Urothelium cell line (cell line): ENCODE measurements at places on chromosomes 3 and 15.

- DNase-seq: no peak
These were observed 76.9 kb downstream of the CTNNB1 start for GRCh38 chr3:41276191-41276590.

GRCh38 chr3:177585271-177585670 lies 388.0 kb upstream of the TBL1XR1 start:
- DNase-seq: no peak

DNA sequence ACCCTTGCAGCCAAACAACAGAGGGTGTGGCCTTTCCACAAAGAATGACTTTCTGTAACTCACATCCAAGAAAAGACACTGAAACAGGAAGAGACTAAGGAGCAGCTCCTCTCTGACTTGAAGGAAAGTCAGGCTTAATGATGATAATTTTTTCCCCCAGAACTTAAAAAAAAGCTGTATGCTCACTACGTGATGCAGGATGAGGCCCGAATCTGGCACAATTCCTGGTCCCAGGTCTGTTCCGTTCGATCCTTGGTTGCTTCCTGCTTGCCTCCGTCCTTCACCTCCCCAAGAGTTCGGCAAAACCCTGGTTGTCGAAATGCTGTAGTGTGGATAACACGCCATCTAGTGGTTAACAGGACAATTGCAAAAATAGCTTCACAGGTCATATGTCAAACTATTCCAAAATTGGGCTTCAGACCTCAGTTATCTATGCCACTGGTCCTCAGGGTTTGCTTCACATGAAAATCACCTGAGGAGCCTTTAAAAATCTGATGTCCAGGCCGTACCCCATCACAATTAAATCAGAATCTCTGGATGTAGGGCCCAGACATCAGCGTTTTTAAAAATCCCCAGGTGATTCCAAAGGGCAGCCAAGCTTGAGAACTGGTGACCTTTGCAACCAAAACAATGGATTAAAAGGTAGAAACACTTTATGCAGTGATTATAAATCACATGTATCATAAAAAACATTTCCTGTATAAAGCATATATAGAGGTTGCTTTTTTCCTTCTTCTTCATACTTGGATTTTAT lies 28.1 kb upstream of the SYNM start:
- peak; percentile 79 for DNase-seq

- peak; percentile 39 for DNase-seq
These were observed 393.6 kb downstream of the OTOL1 start for GRCh38 chr3:161890147-161890625.

GRCh38 chr15:79394231-79394630 lies 37.9 kb upstream of the MINAR1 start:
- no peak for DNase-seq

GRCh38 chr15:42032376-42033213 lies 11.8 kb upstream of the PLA2G4E start:
- DNase-seq: no peak

DNA sequence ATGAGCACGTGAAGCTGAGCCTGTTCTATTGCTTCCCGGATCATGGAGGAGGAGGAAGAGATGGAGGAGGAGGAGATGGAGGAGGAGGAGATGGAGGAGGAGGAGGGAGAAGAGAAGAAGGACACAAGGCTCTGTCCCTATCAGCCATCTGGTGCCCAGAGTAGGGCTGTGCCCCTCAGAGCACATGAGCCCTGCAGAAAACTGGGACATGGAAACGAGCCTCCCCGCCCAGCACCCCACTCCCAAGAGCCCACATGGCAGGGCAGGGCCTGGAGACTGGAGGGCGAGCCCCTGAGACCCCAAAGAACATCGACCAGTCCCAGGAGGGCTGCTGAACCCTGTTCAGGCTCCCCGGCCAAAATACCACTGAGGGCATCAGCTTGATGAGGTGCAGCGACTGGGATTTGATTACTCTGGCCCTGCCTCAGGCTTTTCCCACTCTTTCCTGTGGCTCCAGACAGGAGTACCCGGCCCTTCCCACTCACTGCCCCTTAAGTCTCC lies 285.6 kb downstream of the UACA start:
- DNase-seq: no peak

GRCh38 chr15:101162701-101163483 lies 89.0 kb downstream of the CHSY1 start:
- DNase-seq: no peak

GRCh38 chr15:77140220-77140619 lies 69.3 kb upstream of the TSPAN3 start:
- no peak for DNase-seq

DNA sequence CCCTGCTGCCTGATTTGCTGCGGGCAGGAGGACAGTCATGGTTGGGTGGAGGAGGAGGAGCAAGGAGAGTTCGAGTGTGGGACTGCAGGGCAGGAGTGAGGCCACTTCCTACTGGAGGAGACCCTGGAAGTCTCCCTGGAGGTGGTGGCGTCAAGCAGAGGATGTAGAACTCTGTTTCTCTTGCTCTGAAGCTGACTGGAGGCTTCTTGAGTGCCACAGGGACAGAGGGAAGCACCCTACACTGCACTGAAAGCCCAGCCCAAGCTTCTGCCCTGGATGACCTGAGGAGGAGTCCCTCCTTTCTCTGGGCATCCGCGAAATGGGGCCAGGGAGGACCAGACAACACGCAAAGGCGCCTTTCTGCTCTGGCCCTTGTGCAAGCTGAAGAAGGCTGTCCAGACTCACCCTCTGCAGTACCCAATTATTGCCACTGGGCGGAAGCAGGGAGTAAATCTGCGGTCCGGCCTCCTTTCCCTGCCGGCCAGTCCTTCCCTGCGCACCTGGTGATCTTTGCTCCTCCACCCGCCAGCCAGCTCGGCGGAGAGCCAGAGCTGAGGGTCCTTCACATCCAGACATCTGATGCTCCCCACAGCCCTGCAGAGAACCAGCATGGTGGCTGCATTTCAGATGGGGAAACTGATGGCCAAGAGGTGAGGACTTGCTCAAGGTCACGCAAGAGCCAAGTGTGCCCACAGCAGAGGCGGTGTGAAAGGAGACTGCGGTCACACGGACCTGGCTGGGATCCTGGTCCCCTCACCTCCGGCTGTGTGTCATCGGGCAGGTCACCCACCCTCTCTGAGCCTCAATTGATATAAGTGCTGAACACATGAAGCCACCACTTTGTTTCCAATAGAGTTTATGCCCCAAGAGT lies 207.1 kb downstream of the TBC1D2B start:
- peak; percentile 81 for DNase-seq

DNA sequence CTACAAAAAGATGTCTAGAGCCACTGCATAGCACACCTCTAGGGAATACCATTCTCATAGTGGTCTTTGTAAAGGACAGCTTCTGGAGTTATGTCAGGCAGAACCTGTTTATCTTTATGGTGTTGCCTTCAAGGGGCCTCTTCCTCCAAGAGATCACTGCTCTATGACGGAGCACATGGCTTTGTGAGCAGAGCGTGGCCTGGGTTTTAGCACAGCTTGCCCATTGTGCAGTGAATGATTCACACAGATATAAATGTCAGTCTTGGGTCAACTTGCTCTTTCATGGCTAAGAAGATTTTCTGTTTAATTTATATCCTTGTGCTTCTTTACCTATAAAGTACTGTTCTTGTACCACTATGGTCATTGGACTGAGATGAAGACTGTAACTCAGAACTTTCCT lies 41.5 kb upstream of the RBMS3 start:
- no peak for DNase-seq

GRCh38 chr3:128873244-128874022 lies 6.0 kb upstream of the ACAD9 start:
- no peak for DNase-seq

DNA sequence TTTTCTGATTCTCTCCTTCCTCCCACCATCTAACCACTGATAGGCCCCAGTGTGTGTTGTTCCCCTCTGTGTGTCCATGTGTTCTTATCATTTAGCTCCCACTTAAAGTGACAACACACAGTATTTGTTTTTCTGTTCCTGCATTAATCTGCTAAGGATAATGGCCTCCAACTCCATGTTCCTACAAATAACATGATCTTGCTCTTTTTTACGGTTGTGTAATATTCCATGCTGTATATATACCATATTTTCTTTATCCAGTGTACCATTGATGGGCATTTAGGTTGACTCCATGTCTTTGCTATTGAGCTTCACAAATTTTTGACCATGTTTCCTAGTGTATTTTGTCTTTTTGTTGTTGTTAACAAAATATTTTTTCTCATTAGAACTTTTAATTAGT lies 30.6 kb downstream of the VEPH1 start:
- DNase-seq: no peak

- DNase-seq: no peak
These were observed 52.2 kb upstream of the POLR2M start for GRCh38 chr15:57654153-57654852.

GRCh38 chr3:77682162-77682561 lies 642.3 kb downstream of the ROBO2 start:
- no peak for DNase-seq

DNA sequence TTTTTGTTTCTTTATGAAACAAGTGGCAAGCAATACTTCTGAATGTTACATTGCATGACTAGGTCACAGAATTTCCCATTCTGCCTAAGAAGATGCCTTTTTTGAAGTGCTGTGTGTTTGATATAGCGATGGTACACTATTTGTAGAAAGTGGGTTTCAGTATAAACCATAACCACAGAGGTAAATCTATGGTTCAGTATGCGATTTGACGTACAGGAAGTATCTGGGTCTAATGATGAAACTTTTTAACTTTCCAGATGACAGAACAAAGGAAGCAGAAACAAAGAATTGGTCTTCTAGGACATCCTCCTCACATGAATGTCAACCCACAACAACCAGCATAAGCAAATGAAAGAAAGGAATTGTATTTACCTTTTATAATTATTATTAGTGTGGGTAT lies 133.4 kb upstream of the BHLHE40 start:
- no peak for DNase-seq

DNA sequence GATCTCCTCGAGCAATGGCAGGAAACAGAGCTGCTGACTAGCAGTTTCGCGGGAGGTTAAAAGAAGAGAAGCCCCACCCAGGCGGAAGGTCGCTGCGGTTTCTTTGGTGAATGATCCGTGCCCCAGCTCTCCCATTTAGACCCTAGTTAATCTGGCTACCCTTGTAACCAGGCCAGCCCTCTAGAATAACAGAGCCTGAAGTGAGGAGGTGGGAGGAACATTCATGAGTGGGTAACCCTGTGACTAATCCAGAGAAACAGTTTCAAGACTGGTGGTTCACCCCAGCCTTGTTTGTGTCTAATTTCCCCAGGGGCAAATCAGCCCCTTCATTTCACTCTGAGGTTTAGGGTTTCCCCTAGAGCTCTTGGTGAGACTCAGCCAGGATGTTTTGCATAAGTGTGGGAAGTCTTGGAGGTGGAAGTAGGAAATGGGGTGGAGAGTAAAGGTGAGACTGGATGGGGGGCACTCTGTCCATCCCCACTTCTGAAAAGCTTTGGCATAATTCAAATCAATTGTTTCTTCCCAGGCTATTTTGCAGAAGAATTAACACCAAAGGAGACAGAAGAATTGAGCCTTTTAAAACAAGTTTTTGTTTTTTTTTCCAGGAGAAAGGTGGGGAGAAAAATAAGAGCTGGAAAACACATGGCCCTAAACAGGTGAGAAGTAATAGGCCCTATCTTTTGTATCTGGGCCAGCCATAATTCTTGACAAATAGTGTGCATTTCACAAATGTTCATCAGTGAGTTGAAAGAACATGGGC lies 303.1 kb downstream of the RPLP1 start:
- no peak for DNase-seq

DNA sequence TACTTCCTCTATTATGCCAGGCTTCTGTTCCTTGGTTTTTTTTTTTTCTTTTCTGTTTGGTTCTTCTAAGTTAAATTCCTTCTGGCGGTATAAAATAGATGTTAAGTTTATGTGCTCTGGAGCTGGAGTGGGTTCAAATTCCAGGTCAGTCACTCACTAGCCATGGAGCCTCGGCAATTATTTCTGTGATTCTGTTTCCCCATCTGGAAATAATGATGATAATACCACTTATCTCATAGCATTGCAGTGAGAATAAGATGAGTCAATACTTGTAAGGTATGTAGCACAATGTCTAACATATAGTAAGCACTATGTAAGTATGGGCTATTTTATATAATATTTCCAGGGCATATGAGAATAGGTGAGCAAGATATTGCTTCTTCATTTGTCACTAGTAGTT lies 33.2 kb upstream of the ZDHHC23 start:
- DNase-seq: no peak

DNA sequence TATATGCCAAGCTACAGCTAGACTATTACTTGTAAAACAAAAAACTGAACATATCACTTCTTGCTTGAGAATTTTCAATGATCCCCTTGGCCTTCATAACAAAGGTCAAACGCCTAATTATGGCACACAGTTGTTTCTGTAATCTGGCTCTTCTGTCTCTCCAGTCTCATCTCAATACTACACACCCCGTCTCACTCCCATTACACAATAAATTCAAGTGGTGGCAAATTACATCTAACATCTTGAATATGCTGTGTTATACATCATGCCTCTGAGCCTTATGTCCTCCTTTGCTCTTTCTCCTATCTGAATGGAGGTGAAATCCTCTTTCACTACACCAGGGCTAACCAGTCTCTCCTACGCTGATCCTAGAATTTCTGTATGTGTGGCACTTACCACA lies 140.4 kb downstream of the TBL1XR1 start:
- no peak for DNase-seq

DNA sequence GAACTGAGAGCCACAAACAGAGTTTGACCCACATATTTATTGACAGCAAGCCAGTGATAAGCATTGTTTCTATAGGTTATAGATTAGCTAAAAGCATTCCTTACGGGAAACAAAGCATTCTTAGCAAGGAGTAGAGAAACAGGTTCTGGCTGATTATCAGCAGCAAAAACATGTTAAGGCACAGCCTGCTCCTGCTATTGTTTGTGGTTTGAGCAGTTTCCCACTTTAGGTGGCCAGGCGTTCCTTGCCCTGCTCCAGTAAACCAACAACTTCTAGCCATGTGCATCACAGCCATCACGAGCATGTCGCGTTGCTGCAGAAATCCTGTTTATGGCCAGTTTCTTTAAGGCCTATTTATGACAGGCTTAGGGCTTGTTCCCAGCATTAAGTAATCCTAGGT lies 44.7 kb upstream of the C2CD4B start:
- no peak for DNase-seq

- DNase-seq: no peak
These were observed 1049.3 kb downstream of the MCTP2 start for GRCh38 chr15:95280711-95281110.

GRCh38 chr3:72517921-72518424 lies 330.3 kb downstream of the SHQ1 start:
- no peak for DNase-seq

GRCh38 chr3:161069511-161070251 lies 35.5 kb downstream of the B3GALNT1 start:
- DNase-seq: peak; percentile 9

GRCh38 chr15:90617171-90617570 lies 87.4 kb downstream of the CRTC3 start:
- no peak for DNase-seq

- DNase-seq: no peak
These were observed 19.8 kb downstream of the EPHB3 start for GRCh38 chr3:184581331-184581855.

- no peak for DNase-seq
These were observed 470.5 kb downstream of the EPHA3 start for GRCh38 chr3:89577637-89578530.

- no peak for DNase-seq
These were observed 221.5 kb downstream of the ZIC4 start for GRCh38 chr3:147184794-147185193.

- no peak for DNase-seq
These were observed 488.7 kb downstream of the AGBL1 start for GRCh38 chr15:86568378-86568777.

- DNase-seq: no peak
These were observed 82.2 kb upstream of the WDR72 start for GRCh38 chr15:53841651-53842050.

GRCh38 chr15:65210770-65211481 lies at the start of gene CILP:
TSS of gene CILP (minus strand) at chr15:65211473. CDS start at chr15:65209755, 1,718 bp downstream.
- DNase-seq: no peak
